ENCODE measurements at places on chromosomes 11 and 22.

DNA sequence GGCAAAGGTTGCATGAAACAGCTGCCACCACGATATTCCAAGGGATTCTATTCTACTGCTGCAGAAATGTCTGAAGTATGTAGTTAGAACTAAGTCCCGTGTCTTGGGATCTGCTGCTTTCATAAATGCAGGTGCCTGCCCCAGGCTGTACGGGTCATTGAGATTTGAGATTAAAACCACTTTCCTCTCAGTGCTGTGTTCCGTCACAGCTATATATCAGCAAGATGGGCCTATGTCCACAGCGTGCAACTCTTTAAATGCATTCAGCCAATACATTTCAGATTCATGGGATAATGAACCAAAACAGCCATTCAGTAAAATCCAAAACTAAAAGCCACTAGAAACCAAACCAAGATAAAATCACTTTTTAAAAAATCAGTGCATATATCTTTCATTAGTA is 107.3 kb upstream of the LUZP2 start:
- no peak for DNase-seq

- DNase-seq, result no peak
Measured at GRCh38 chr11:24348908-24349307, 147.9 kb upstream of the LUZP2 start.

DNA sequence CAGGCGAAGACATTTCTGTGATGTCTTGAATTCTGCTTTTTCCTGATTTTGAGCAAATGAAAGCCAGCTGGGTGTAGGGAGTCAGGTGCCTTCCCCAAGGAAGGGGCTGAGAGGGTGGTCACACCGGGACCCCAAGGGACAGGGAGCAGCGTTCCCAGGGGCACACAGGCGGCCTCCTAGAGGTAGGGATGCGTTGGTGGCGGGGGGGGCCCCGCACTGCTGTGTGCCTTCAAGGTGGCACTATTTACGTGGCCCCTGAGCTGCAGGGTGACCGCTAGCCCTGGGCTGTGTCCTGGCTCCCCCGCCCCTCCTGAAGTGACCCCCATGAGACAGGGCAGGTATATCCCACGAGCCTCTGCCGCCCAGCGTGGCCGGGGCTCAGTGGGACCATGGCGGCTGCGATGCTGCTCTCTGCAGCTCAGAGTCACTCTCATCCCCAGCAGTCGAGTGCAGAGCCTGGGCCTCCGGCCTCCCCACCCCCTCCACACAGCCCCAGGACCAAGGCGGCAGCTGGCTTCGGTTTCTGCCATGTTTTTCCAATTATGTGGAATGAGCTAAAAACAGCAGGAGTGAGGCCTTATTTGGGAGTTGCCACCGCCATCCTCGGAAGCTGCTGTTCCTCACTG is 60.9 kb downstream of the LRP5 start:
- no peak for DNase-seq

- no peak for DNase-seq
Measured at GRCh38 chr11:12094872-12095800, 15.3 kb upstream of the MICAL2 start.

DNA sequence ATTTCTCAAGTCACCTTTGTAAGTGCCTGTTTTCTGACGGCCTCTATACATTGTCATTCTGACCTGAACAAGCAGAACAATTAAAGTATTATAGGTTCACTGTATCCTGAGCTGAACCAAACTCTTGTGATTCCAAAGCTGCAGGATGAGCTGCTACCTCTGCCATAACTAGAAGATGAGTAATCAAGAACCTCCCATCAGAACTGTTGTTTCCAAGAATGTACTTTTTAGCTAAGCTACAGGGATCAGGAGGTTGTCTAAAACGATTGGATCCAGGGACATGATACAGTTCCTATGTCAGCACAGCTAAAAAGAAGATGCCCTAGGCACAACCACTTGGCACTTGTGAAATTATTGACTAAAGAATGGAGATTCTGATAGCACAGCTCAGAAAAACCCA is 288.4 kb upstream of the CCDC90B start:
- no peak for DNase-seq

DNA sequence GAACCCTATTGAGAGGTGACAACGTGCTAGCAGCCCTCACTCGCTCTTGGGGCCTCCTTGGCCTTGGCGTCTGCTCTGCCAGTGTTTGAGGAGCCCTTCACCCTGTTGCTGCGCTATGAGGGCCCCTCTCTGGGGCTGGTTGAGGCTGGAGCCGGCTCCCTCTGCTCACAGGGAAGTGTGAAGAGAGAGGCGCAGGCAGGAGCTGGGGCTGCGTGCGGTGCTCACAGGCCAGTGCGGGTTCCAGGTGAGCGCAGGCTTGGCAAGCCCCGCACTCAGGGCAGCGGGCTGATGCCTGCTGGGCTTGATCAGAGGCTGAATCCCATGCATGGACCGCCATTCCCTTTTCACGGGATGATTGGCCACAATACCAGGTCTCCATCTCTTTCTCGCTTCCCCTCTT is 90.7 kb downstream of the DLG2 start:
- DNase-seq, result no peak

DNA sequence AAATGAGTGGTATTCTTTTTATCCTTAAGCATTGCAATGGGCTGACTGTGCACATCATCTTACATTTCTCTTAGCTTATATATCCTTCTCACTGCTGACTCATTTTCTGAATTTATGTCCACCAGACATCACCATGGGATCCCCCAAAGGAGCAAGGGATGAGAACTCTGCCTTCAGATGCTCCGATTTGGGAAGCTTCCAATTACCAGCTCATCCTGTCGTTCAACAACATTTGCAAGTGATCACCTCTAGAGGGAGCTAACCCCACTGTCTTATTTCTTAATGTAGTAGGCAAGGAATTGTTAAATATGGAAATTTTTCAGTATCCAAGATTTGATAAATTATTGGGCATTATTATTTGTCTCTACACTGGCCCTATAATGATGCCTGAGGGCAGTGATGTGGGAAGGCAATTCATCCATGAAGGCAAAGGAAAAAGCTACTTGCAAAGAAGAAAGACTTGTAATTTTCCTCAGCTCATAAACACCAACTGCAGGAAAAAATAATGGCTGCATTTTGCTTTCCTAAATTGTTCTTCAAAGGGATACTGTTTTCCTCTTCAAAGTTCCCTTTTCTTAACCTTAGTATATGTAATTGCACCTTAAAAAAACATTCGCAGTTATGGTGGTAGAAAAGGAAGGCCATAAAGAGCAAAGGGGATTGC is 102.4 kb upstream of the FSHB start:
- DNase-seq, result no peak

DNA sequence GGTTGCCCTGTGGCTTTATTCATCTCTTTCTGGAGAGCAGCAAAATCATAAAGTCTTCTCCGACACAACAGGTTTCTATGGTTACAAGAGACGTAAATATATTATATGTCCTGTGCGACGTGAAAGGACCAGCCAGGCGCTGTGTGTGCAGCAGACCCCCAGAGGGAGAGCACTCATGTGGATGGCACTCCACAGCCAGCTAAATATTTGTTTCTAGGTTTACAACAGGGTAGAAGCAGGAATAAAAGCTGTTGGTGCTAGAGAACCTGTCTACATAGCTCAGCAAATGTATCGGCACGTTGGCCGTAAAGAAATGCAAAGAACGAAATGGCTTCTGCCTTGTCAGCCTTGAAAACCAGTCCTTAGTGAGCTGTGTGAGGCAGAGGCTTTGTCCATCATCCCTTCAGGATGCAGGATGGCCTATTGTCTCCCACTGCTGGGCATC is 133.8 kb upstream of the PITPNB start:
- no peak for DNase-seq

DNA sequence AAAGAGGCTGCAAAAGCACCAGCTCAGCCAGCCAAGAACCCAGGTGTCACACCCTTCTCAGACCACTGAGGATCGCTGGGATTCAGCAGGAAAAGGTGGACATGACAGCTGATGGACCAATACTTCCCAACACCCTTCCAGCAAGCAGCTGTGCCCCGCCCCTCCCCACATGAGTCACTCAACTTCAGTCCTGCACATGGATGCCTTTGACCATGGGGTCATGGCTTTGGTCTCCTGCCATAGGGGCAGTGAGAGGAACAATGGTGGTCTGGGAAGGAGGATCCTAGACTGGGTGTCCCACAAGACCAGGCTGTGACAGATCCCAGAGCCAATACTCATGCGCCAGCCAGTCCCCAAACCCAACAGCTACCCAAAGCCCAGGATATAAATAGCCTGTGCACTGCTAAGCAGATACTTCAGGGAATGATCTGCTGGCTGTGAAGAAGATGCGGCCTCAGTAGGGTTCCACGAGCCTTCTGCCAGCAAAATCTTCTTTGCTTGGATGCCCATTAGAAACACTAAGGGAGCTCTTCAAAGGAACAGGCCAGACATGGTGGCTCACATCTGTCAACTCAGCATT is 5.5 kb upstream of the RGL4 start:
- DNase-seq, result no peak

- peak; percentile 34 for DNase-seq
Measured at GRCh38 chr11:105673089-105673488, 63.2 kb downstream of the GRIA4 start.

DNA sequence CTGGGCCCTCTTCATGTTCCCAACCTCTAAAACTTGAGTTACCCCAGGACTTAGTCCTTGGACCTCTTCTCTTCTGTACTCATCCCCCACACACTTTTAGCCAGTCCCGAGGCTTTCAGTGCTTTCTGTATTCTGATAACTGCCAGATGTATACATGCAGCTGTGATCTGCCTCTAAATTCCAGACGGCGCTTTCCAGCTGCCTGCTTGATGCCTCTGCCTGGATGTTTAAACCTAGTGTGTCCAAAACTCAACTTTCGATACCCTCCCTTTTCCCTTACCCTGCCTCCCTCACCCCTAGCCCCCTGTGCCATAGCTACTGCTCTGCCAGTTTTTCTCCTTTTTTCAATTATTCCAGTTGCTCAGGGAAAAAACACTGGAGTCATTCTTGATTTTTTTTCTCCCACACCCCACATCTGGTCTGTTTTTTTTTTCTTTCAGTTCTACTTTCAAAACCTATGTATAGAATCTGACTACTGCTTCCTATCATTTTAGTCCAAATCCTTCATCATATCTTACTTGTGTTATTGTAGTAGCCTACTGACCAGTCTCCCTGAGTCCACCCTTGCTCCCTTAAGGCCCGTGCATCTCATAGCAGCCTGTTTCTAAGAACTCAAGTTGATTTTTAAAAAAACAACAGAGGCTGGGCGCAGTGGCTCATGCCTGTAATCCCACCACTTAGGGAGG is 32.9 kb upstream of the TECTA start:
- no peak for DNase-seq

DNA sequence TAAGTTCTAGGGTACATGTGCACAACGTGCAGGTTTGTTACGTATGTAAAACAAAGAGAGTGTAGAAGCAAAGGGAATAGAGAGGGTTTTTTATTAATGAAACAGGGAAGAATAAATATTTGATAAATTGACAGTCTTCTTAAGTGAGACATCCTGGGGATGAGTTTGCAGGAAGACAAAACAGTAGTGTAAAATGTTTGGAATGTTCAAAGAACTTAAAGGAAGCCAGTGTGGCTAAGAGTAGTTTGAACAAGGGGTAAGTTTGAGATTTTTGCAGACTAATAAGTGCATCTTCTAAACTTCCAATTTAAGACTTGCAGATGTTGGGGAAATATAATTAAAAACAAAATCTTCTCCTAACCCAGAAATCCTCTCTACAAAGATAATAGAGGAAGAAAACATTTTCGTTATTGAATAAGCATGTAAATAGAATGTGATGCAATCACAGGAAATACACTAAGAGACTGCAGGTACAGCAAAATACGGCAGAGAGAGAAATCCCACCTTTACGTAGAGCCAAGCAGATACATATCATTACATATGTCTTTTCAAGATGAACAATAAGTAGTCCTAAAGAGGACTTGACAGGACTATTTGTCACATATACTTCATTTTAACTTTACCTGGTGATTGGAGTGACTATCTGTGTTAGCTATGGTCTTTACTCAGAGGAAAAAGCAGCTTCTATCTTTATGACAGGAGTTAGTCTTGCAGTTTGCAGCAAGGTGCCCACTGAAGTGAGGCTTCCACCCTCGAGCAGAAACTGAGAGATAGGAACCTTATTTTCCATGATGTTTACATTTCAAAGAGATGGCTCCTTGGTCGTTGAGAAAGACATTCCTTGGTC is 402.1 kb downstream of the CNTN5 start:
- no peak for DNase-seq

GRCh38 chr22:19483481-19484244 is 3.9 kb downstream of the CDC45 start:
- DNase-seq, result no peak

GRCh38 chr11:102316346-102316904 is 859 bp upstream of the BIRC3 start:
- no peak for DNase-seq

GRCh38 chr11:115054570-115055538 is 376.5 kb downstream of the NXPE2 start:
- no peak for DNase-seq
